Natural killer cell (primary cell): ENCODE measurements at places on chromosomes 13 and 19. TPM values are rescaled to one million over a fixed set of nuclear protein-coding genes. Genes with fewer than 3 reads are reported as not detected.

- DNase-seq = no peak
Observed at GRCh38 chr13:50085063-50085462, 69.8 kb downstream of the KCNRG start.

GRCh38 chr13:107461751-107462150, 753.6 kb downstream of the LIG4 start:
- no peak for DNase-seq

DNA sequence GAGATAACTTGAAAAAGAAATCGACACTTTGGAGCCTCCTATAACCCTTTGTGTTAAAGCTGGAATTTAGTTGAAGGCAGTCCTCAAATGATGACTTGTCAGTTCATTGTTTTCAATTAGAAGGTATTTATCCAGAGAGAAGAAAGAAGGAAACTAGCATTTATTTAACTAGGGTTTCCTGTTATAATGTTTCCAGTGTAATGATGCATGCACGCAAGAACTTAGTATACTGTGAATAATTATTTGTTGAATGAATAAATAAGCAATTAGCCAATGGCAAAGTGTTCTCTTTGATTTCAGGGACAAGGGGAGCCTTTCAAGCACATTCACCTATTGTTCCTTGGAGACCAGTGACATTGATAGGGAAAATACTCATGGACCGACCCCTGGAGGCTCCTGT, 307.4 kb downstream of the KLF5 start:
- no peak for DNase-seq

The UHRF1 gene
- total RNA-seq = 2.8 TPM
